Activated T-cell treated with anti-CD3 and anti-CD28 coated beads, Interleukin-2, amount 50 U/mL, for 48 hours (primary cell): ENCODE measurements at places on chromosomes 6 and 20.

- DNase-seq: no peak
Measured at GRCh38 chr6:76702187-76702586, 629.7 kb upstream of the IMPG1 start.

DNA sequence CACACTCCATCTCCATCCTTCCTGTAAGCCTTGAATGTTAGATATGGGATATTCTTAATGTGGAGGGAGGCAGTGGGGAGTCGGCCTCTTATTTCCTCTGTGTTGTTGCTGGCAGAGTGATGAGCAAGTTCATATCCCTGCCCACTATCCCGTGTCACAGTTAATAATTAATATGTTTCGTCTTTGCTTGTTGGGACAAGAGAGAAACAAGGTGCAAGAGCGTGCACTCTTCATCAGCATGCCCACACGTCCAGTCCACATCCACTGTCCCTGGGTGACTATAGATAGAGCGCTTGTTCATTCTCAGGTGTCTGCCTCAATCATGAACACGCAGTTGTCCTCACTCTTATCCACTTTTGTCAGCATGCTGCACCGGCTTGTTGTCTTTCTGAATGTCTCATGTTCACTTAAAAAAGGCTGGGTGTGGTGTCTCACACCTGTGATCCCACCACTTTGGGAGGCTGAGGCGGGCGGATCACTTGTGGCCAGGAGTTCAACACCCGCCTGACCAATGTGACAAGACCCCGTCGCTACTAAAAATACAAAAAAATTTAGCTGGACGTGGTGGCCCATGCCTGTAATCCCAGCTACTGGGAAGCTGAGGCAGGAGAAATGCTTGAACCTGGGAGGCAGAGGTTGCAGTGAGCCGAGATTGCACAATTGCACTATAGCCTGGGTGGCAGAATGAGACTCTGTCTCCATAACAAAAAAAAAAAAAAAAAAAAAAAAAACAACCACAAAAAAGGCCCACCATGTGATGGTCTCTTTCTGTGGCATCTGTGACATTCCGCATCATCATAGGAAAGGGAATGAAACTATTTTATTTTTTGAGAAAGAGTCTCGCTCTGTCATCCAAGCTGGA is 34.2 kb downstream of the PPP1R3G start:
- DNase-seq: no peak

GRCh38 chr6:113662093-113662665 is 195.0 kb upstream of the MARCKS start:
- no peak for DNase-seq

DNA sequence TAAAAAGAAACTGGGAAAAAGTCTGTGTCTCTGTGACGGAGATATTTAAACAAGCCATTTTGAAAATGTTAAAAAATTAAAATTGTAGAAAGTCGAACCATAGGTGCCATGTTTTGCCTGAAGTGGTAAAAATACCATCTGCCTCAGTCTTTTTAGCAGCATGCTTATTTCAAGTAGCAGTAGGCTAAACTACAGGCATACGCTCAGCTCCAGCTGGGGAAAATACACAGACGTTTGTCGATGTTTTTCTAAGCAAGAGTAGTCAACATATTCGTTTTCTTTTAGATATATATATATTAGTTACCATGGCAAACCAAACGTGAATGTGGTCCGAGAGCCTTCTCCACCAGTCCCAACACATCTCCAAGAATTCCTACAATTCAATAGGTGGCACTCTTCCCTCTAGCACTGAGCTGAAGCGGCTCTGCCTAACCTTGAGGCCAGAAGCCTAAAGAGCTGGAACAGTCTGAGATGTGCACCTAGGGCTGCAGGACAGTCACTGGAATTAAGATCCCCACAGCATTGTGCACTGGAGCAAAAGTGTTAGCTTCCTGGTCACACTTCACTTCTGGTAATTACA is 70.2 kb upstream of the BEND3 start:
- no peak for DNase-seq

DNA sequence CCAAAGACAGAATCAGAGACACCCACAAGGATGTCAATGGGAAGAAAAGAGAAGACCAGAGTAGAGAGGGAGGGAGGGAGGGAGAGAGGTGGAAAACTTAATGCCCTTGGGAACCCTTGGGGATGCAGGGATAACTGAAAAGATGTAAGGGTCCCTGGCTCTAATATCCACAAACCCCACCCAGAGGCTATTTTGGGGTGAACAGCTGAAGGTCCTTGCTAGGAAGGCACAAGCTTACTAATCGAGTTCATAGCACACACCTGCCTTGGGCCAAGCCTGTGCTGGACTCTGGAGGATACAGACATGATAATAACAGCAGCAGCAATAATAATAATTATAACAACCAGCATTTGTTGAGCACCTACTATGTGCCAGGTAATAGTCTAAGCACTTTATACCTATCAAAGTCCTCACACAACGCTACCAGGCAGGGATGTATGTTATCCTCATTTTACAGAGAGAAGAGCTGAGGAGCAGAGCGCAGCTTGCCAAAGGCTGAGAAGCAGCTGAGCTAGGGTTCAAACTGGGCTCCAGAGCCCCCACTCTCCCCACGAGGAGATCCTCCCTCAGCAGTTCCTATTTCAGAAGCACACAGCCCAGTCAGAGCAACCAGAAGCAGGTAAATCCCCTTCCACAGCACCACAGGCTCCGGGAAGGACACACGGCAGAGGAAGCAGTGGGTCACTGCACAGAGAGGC is 174.2 kb downstream of the ANKRD60 start:
- no peak for DNase-seq
